ENCODE measurements at places on chromosomes 6 and 20.

DNA sequence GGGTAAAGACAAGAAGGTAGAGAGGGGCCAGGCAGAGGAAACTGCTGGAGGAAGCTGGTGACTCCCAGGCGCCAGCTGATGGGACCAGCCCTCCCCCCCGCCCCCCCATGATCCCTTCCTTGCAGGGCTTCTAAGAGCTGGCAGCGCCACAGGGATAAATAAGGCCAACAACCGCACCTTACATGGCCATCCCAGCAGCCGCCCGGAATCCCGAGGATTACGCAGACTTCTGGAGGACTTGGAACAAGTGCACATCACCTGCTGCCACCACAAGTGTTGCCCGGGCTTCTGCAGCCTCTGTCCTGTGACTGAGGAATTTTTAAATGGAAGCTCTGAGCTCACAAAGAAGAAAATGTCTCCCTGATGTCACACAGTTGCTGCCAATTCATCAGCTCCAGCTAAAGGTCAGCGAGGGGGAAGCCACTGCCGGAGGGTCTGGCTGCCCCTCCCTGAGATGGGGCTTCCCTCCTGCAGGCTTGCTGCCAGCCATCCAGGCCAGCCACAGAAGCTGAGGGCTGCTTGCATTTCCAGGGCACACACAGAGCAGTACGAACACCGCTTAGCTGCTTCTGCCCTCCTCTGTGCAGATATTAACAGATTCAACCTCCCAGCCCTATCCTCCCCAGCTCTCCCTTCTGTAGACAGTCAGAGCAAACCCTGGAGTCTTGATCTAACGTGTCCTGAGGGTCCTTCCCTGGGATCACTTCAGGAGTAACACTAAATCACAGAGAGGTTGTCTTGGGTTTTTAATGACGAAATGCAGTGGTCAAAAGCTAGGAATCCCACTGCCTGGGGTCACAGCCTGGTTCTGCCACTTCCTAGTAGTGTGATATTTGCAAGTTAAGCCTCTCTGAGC is 38.6 kb upstream of the PIM1 start:
- DNase-seq, result no peak

DNA sequence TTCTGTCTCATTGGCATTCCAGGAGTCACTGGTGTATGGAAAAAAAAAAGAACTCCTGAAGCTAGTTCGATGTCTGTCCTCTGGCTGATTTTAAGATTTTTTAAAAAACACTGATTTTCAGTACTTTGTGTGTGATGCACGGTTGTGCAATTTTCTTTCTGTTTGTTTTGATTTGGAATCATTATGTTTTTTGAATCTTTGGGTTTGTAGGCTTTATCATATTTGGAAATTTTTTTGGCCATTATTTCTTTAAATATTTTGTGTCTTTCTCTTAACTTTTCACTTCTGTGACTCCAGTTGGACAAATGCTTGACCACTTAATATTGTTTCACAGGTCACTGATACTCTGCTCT is 327.2 kb downstream of the BCKDHB start:
- DNase-seq, result no peak

- no peak for DNase-seq
Observed at GRCh38 chr6:45658958-45659357, 281.2 kb upstream of the SUPT3H start.

DNA sequence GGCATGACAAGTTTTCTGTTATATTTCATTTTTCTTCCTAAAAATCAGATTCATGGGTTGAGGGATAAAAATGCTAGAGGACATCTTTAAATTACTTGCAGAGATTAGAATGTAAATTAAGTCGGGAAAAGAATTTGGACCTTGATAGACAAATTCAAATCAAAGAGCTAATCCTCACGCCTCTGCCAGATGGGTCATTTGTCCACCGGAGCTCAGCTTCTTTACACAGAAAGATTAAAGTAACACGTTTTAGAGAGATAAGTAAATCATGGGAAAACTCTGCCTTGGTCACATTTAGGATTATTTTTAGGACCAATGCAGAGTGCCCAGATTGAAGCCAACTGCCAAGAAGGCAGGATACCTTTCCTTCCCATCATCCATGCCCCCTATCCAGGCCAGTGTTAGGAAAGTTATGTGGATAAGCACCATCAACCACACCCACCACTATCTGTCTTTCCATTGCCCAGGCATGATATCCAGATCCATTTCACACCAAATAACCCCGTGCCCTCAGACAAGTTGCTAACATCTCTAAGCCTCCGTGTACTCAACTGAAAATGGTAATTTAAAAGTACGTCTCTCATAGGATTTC is 397.4 kb upstream of the PLCB4 start:
- DNase-seq, result no peak

DNA sequence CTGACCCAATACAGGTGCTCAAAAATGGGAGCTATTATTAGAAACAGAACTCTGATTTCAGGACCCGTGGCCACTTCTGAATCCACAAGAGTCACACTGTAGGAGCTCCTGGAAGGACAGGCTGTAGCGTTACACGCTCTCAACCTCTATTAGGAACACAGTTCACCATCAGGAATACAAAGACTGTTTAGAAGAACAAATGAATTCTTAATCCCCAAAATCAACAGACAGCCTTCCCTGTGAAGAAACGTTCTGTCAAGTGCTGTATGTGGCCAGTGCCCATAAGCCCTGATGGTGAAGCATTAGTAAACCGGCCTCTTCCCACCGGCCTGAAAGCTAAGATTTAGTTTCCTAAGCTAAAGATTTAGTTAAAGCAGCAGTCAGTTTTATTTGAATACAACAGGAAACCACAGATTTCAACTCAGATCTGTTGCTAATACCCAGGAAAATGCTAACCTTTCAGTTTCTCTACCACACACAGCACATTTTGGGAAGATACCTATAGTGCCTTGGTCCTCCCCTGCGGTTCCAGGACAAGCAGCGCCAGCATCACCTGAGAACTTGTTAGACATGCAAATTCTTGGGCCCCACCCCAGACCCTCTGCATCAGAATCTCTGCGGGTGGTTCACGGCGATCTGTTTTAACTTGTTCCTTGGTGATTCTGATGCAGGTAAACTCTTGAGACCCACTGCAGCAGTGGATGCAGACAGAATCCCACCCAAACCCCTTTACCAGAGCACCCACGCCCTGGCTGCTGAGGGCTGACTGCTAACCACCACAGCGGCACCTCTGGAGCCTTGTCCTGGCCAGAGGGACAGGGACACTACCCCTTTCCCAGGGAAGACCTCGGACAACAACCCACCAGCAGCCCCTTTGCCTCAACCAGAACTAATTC is 33.4 kb downstream of the MTRES1 start:
- no peak for DNase-seq

- DNase-seq, result no peak
Observed at GRCh38 chr20:64090165-64090564, 6.0 kb upstream of the LKAAEAR1 start.

DNA sequence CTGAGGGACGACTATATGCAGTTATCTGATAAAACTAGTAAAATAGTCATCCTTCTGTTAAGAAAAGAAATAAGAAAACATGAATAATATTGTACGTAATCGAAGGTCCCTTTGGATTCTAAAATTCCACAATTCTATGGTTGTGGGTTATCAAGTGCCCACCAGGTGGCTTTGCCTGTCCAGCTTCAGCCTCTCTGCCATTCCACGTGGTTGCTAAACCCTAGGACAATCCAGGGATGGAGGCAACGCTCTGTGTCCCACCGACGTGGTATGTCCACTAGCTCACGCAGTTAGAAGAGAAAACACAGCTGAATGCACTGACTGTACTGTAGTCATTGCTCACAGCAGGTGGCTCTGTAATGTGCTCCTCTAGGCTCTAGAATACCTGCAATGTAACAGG is 349.3 kb downstream of the FARS2 start:
- DNase-seq, result no peak

GRCh38 chr6:146878168-146878951 is 279.6 kb downstream of the ADGB start:
- no peak for DNase-seq

DNA sequence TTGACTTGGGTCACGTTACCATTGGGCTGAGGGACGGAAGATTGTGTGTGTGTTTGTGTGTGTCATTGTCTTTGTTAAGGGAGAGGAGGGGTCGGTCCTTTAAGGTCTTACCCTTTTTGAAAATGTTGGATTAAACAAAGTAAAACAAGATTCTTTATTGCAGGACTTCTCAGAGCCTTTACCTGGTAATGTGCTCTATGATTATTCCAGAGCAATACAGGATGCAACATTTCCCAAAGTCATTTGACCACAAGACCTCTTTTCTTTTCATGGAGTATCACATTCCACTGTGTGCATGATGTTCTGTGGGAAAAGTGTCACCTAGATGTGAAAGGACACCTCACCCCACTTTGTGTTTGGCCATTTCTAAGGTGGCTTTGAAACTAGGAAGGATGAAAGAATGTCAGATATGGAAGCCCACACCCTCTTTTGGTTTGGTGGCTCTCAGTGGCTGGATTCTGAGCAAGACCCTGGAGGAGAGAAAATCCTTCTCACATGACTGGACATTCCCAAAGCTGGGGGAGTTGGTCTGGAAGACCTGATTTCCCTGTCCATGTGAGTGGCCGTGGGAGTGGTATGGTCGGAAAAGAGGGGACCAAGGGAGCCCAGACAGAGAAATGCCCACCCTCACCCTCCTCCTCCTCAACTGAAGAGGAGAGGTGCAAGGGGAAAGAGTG is 18.2 kb upstream of the ZNF831 start:
- DNase-seq, result no peak

- no peak for DNase-seq
Observed at GRCh38 chr6:14913931-14914330, 331.9 kb upstream of the JARID2 start.

DNA sequence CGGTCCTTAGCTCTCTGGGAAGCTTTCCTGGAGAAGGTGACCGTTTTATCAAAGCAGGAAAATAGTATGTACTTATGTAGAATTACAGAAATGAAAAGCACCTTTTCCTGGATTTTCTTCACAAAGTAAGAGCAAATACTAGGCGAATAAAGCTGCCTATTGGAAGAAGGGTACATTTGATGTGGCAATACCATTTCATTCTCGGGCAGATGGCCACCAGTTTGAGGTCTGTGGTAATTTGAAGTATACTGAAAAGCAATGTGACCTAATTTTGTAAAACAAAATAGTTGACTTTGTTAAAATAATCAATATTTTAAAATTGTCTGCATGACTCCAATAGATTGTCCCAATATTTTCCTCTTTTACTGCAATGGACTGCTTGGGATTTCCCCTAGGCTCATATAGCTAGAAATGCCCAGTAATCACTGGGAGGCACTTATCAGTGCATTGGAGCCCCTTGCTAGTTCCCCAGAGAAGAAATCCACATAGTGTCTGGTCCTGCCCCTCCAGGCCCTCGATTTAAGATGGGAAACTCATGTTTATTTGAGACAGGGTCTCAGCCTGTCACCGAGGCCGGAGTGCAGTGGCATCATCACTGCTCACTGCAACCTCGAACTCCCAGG is 7.4 kb upstream of the UTRN start:
- no peak for DNase-seq

GRCh38 chr6:90411292-90411781 is 114.7 kb upstream of the BACH2 start:
- no peak for DNase-seq

- DNase-seq, result no peak
Observed at GRCh38 chr6:33758815-33759216, 12.1 kb upstream of the IP6K3 start.

DNA sequence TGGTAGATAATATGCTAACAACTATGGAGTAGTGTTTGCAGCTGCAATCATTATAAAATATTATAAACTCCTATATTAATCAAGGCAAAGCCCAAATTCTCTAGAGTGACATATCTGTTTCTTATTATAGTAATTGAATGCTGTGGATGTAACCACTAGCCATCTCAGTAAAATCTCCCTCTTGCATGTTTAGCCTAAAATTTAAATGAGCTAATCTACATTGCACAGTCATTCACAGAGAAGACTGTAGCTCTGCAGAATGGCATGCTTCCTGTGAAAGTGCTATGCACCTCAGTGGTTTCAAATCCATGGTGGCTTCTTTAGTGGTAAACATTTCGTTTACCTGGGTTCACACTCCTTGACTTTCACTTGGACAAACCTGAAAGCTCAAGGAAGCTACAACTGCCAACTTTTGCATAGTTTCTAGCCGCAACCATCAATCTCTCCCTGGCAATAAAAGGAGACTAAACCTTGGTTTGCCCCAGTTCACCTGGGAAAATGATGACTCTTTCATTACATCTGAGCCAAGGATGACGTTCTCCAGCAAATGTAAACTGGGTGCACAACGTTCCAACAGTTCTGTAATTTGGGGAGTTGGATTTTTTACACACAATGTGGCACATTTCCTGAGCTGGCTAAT is 47.2 kb downstream of the FILIP1 start:
- no peak for DNase-seq

DNA sequence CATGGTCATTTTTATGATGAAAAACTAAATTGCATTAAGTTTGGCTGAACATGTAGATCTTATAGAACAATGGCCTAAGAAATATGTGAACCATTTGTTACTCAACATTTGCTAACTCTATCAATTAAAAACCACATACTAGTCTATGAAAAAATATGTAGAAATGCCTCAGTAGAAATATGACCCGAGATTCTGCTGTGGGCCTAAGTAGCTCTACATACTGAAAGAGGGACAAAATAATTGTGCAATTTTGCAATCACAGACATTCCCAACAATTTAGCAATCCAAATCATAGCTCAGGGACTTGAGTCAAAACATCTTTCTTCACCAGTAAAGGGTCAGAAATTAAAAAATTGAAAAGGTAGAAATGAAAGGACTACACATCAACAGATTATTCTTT is 619.0 kb downstream of the FRK start:
- DNase-seq, result no peak

DNA sequence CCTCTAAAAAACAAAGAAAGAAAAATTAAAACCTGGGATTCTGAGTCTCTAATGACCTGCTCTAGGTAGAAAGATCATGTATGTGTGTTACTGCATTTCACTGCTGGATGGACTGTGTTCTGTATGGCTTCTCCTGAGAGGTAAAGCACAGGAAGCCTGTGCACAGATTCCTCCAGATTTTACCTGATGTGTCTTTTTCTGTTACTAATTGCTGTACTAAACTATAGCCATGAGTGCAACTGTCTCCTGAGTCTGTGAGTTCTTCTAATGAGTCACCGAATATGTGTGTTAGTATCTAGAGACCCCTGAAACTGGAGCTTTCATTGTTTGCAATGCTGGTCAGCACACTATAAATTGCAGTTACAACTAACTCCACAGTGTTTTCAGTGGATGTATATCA is 270.8 kb downstream of the CDKAL1 start:
- DNase-seq, result no peak

GRCh38 chr6:29702519-29703103 is 20.6 kb upstream of the HLA-F start:
- peak; percentile 7 for DNase-seq
